ENCODE measurements at places on chromosomes 3 and 15.

DNA sequence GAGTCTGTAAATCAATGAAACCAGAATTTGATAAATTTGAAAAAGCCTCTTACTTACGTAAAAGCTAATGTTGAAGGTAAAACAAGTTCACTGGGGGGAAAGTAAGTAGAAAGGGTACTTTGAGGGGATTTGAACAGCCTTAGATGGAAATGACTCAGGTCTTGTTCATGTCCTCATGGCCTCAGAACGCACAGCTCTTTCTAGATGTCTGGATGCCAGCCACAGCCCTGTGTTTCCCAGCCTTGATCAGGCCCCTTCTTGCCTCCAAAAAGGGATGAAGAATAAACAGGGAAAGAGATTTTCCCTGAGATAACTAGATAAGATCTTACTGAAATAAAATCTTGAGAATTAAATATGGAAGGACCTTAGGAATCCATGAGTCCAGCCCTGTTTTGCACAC is 237.1 kb upstream of the GOLGA6L4 start:
- no peak for DNase-seq

DNA sequence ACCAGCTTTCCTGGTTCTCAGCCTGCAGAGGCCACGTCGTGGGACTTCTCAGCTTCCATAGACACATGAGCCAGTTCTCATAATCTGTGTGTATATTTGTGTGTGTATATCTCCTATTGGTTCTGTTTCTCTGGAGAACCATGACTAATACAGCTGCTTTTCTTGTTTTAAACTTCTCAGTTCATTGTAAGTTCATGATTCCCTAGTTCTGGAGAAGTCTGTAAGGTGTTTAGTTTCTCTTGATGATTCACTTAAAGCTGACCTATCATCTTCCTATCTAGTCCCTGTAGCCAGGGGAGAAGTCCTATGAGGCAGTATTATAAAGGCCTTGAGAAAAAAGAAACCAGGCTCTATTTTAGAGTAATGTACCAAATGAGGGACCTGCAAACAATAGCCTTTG is 147.7 kb downstream of the RYR3 start:
- DNase-seq: no peak

- no peak for DNase-seq
Observed at GRCh38 chr15:78343276-78344060, 3.3 kb downstream of the CRABP1 start.

DNA sequence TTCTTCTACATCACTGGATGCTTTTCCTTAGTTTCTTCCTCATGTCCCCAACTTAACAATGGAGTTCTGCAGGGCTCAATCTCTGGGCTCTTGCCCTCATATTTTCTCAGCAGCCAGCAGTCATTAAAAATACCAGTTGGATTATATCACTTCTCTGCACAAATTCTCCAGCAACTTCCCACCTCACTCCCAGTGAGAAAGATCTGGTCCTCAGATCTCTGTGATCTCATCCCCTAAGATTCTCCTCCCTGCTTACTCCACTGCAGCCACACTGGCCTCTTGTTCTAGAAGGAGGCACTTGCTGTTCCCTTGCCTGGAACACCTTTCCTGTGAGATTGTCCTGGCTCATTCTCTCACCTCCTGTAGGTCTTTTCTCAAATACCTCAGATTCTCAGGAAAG is 6.1 kb downstream of the ERICH6 start:
- no peak for DNase-seq

- DNase-seq: no peak
Observed at GRCh38 chr15:94970096-94970495, 738.7 kb downstream of the MCTP2 start.

GRCh38 chr15:61621146-61621545 is 392.0 kb upstream of the RORA start:
- peak; percentile 98 for DNase-seq

- no peak for DNase-seq
Observed at GRCh38 chr3:120448756-120449155, 2.0 kb downstream of the FSTL1 start.

DNA sequence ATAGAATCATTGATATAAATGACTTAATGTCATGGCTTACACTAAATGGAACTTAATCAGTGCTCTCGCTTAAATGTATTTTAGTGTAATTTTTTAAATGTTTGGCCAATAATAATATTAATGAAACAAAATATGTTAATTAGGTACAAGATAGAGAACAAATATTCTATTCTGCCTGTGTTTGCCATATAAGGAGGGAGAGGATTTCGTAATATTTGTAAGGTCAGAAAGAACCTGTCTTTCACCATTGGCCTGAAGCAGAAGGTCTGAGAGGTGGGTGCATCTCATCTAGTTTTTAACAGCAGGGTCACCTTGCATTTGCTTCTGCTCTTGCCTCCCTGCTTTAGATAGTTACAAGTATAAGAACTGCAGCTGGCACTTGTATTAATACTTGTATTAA is 2.5 kb downstream of the GPR87 start:
- no peak for DNase-seq

GRCh38 chr3:169264711-169265110 is 398.8 kb downstream of the MECOM start:
- DNase-seq: no peak

GRCh38 chr3:59142556-59142955 is 92.7 kb upstream of the CFAP20DC start:
- no peak for DNase-seq

DNA sequence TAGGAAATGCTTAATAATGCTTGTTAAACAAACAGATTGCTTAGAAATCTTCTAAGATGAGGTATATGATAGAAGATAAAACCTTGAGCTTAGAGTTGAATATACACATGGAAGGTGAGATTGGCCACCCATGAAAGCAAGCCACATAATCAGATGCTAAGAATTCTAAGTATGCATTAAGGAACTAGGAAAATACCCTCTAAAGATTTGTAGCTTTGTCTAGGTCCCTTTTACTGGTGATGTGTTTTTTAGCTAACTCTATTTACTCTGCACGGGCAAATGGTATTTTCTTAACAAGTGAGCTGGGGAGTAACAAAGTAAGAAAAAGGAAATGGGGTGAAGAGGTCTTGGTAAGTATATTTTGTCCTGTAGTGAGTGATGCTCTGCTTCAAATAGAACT is 310.3 kb downstream of the OXSM start:
- DNase-seq: no peak

GRCh38 chr3:64878362-64878761 is 190.6 kb upstream of the ADAMTS9 start:
- no peak for DNase-seq

GRCh38 chr15:76844096-76844495 is 61.0 kb downstream of the SCAPER start:
- DNase-seq: no peak

DNA sequence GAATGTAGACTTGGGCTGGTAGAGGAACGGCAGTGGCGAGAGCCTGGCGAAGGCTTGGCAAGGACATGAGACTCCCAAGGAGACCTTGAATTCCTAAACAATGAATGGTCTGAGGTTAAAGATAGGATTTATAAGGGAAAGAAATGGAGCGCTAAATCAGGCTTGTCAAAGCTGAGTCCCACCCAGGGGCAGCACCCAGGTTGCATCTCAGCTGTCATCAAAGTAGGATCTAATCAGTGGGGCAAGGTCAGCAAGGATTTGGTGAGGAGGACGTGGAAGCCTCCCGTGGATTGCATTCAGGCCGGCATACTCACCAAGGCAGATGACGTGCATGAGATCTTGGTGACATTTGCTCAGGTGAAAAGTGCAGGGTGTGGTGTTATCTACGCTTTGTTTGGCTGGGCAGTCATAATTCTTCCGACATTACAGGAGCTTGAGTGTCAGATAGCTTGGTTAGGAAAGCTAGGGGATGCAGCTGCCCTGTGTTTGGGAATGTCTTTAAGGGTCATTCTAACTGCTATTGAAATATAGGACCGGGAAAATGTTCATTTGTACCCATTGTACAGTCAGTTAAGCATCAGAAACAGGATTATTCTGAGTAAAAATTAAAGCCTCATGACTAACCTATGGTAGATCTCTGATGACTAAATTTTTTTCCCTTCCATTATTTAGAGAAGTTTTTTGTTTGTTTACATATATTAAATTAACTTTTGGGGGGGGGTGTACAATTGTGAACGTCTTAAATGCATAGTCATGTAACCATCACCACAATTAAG is 99.4 kb upstream of the TSC22D2 start:
- DNase-seq: no peak

GRCh38 chr3:36591959-36592358 is 172.4 kb downstream of the DCLK3 start:
- peak; percentile 30 for DNase-seq

- no peak for DNase-seq
Observed at GRCh38 chr3:151452841-151453240, 8.0 kb downstream of the IGSF10 start.

DNA sequence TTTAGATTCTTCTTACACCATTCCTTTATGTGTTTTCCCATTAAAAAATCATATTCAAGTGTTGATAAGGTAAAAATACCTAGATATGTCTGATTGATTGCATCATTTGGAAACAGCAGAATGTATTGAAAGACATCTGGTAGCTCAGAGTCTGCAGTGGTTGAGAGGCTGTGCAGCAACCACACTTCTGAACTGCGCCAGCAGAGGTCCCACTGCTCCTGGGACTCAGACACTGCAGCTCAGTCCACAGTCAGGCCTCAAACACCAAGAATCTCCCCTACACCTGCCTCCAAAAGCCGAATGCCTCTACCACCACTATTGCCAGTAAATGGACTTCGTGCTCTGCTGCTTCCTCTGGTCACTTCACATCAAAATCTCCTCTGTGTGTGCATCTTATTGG is 176.9 kb upstream of the LMCD1 start:
- peak; percentile 94 for DNase-seq

- DNase-seq: no peak
Observed at GRCh38 chr3:57011022-57011421, 49.4 kb upstream of the SPATA12 start.

DNA sequence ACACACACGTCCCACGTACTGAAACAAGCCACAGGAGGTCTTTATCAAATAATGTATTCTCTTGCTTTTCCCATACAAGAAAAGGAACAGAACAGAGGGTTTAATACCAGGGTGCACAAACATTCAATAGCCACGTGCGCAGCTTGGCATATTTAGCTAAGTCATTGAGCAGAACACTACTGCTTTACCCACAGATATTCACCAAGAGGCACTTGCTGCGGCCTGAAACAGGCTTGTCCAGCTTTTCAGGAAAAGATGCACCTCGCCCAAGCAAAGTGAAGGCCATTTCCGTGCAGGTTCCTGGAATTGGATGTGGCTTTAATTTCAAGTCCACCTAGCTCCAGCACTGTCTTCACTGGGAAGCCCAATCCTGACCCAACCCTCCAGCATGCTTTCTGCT is 17.6 kb downstream of the ZDHHC3 start:
- no peak for DNase-seq

- no peak for DNase-seq
Observed at GRCh38 chr3:45021524-45022297, 4.4 kb upstream of the CLEC3B start.

GRCh38 chr3:143166376-143166775 is 46.8 kb downstream of the CHST2 start:
- DNase-seq: no peak

DNA sequence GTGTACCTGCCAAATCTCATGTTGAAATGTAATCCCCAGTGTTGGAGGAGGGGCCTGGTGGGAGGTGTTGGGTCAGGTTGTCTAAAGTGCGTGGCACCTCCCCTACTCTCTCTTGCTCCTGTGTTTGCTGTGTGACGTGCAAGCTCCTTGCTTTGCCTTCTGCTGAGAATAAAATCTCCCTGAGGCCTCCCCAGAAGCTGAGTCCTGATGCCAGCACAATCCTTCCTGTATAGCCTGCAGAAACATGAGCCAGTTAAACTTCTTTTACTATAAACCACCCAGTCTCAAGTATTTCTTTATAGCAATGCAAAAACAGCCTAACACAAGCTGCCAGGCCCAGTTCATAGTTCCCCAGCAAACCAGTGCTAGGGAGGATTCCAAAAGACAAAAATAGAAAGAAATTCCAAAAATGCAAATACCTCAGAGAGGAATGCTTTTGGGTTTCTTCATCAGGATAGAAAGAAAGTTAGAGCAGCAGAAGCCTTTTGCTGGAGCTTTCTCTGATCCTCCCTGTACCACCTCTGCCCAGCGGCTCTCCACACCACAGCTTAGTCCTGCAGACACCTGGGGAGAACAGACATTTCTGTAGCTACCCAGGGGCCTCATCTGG is 25.9 kb upstream of the CDV3 start:
- no peak for DNase-seq

- peak; percentile 43 for DNase-seq
Observed at GRCh38 chr3:171935261-171936123, 92.3 kb downstream of the TMEM212 start.

GRCh38 chr15:44101286-44101685 is 93.8 kb downstream of the FRMD5 start:
- no peak for DNase-seq

Measured in OCI-M1 (cell line).